ENCODE measurements at places on chromosomes 6 and 20.

GRCh38 chr20:32727683-32728082 is 15.6 kb downstream of the COMMD7 start:
- DNase-seq: no peak

- no peak for DNase-seq
Measured at GRCh38 chr20:62587757-62588402, 54.4 kb upstream of the SLCO4A1 start.

DNA sequence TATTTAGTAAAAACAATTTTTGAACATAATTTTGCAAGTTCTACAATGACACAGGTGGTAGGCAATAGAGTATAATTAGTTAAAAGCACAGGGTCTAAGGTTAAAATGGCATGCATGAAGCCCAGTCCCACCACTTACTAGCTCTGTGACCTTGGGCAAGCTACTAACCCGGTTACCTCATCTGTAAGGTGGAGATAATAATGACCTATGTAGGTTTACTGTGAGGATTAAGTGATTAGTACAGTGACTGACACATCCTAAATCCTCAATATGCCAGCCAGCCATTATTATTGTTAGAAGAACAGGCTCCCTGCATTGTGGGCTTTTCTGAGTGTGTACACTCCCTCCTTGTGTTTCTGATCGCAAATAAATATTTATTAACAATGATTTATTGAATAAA is 26.2 kb downstream of the ATXN1 start:
- no peak for DNase-seq

DNA sequence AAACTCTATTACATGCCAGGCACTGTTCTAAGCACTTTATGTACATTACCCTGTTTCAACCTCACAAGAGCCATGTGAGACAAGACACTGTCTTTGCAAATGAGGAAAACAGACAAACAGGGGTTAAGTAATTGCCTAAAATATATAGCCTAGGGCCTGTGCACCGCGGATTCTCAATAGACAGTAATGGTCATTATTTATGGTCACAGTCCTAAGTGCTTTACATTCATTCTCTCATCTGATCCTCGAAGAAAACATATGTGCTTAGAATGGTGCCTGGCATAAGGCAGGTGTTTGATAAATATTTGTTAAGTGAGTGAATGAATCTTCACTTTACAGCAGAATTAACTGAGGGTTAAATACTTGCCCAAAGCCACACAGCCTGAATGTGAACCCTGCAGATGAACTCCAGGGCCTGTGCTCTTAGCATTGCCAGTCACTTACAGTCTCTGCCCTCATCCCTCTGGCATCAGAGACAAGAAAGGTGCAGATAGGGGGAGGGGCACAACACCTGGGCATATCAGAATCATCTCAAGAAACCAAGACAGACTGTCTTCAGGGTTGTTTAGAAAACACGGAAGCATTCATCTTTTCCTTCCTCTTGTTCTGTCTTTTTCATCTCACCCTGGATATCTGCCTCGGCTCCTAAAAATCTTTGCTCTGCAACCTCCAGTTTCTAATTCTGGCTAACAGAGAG is 92.8 kb upstream of the SASH1 start:
- no peak for DNase-seq

DNA sequence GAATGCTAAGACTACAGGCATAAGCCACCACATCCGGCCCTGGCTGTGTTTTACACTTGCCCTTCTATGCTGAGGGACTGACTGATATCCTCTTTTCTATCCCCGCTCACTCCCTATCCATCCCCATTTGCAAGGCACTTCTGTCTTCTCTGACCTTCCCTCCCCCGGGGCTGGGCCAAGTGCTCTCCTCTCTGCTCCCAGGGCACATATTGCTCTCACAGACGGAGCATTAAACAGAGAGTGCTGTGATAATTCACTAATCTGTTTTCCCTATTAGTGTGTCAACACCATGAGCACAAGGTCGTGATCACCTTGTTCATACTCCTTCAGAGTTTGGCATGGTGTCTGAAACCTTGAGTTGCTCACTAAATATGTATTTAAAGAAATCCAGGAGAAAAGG is 9.0 kb upstream of the SLC2A12 start:
- no peak for DNase-seq

DNA sequence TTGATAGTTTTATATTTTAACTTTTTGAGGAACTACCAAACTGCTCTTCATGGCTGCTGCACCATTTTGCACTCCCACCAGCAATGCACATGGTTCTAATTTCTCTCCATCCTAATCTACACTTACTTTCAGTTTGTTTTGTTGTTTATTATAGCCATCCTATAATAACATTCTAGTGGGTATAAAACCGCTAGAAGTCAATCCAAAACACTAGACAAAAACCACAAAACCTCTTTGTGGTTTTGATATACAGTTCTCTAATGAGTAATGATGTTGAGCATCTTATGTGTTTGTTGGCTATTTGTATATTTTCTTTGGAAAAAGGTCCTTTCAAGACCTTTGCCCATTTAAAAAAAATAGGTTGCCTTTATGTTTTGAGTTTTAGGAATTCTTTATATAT is 5.6 kb downstream of the RPP21 start:
- DNase-seq: no peak

DNA sequence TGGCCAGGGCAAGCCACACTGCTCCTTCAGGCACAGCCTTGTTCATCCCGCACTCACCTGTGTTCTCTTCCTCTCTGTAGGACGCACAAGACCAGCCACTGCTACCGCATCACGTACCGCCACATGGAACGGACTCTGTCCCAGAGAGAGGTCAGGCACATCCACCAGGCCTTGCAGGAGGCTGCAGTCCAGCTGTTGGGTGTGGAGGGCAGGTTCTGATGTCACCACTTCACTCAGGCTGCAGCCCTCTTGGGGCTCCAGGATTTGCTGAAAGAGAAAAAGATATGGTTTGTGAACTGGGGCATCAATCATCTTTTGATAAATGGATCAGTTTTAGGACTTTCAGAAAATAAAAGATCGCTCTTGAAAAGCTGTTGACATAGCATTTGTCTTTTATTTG is 235.5 kb downstream of the NRN1 start:
- DNase-seq: no peak

DNA sequence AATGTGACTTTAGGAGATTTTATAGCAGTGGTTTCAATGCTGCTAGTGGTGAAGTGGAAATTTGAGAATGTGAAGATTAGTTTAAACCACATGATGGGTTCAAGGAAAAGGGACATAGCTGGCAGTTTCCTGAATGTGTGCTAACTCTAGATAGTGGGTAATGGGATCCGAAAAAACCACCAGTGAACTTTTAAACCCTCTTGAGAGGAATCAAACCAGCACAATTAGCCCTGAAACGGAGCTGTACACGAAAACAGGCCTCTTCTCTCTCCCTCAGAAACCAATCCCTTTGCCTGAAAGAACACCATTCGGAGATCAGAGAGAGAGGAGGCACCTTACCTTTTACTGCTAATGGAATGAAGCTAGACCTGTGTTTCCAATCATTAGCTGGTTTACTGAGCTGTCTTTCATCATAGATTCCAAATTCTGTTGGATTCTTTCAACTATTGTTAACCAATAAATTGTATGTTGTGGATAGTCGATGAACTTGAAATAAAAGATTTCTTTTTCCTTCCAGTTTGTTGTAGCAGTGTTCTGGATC is 103.9 kb downstream of the AIG1 start:
- DNase-seq: no peak

- DNase-seq: no peak
Measured at GRCh38 chr20:48146877-48147276, 361.6 kb upstream of the SULF2 start.

GRCh38 chr6:9233686-9234085 is 798.3 kb upstream of the SLC35B3 start:
- DNase-seq: no peak

GRCh38 chr6:37689381-37689780 is 8.3 kb downstream of the MDGA1 start:
- no peak for DNase-seq

DNA sequence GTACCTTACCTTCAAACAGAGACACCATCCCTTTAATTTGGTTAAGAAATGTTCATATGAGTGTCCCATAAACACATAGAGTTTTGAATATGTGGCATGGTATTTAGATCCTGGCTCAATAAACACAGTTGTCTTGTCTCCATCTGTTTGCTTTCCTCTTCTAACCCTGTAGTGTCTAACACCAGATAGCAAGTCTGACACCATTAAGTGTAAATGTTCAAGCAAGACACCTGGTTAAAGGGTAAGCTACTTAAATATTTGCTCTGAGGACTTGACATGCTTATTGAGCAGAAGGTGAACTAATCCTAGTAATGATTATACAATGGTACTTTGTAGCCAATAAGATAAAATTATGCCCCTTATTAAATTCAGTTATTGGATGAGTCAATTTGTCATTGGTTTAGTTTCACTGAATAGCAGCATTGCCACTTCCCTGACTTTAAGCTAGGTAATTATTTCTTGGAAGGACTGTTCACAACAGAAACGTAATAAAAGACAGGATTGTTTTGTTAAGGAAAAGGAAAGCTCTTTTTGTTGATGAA is 26.9 kb upstream of the GOPC start:
- no peak for DNase-seq

GRCh38 chr20:34874094-34874654 is 1.5 kb upstream of the GGT7 start:
- peak; percentile 69 for DNase-seq

- DNase-seq: no peak
Measured at GRCh38 chr20:41359541-41360011, 7.0 kb downstream of the EMILIN3 start.

GRCh38 chr6:158329531-158329930 is 17.3 kb downstream of the TULP4 start:
- DNase-seq: no peak

DNA sequence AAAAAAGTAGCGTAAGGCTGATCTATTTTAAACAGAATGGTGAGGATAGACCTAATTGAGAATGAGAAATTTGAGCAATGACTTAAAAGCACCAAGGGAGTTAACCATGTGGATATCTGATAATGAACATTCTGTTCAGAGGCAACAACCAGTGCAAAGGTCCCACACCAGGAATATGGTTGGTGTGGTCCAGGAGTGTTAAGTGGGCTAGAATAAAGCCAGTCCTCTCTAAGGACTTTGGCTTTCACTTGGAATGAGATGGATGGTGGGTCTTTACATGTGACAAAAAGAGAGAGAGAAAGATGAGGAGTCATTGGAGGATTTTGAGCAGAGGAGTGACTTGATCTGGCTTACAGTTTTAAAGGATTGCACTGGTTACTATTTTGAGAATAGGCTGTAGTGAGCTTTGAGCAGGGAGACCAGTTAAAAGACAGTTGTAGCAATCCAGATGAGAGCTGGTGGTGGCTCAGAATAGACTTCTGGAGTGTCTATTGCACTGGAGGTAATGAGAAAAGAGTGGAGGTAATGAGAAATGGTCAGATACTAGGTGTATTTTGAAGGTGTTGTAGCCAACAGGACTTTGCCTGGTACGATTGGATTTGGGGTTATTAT is 89.8 kb downstream of the SCAF8 start:
- no peak for DNase-seq

DNA sequence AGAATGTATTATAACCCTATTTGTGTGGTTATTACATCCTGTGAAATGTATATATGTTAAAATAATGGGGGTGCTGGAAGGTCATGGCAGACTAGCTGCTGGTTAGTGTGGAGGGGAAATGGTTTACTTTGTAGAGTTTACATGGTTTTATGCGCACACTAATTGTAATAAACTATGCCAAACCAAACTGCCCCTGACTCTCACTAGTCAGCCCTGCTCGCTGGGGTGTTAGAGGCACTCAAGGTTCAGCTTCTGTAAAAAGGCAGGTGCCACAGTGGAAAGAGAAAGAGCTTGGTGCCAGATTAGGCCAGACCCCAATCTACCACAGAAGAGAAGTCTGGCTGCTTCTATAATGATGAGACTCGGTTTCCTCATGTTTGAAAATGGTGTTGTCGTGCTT is 52.7 kb downstream of the GOPC start:
- no peak for DNase-seq

Data from pulmonary artery endothelial cell (primary cell).